ENCODE measurements at places on chromosomes 3 and 15.

DNA sequence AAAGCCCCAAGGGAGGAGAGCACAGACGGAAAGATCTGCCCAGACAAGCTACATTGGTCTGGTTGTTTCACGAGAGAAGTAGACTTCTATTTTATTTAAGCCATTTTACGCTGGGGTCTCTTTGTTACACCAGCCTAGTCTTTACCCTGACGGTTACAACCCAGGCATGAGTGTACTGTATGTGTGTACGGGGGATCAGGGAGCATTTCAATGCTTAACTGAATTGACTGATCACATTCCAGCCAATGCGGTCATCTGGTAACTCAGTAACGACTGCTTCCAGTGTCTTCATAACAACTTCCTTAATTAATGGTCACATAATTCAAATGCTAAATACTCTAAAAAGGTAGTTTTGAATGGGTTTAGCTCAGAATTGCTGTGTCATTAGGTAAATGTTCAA, 288.6 kb downstream of the FOXP1 start:
- no peak for DNase-seq

DNA sequence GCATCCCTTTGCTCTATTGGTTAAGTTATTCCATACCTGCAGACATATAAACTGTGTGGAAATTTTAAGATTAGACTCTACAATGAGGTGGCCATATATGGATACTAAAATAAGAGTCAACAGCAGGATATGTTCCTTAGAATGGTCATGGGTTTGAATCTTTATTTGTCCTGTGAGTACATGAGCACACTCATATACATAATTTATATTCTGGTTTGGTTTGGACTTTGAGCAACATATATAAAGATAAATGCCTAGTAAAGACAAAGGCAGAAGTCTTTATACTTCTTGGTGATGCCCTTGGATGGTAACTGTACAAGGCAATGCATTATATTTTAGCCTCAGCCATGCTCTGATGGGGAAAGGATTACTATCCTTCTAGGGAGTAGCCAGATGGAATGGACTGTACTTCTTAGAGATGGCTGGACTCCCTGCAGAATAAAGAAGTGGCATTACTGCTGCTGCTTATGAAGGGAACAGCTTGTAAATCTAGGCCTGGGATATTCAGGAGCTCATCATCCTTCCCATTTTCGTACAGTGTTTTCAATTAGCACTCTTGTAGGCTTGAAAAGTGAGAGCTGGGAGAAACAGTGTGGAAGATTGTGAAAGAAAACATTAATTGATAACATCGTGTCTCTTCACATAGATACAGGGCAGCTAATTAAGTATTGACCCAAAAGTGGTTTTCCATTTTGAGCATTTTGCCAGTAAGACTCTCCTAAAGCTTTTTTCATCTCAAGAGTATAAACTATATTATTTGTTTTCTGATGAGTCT, 60.4 kb downstream of the HMG20A start:
- no peak for DNase-seq

DNA sequence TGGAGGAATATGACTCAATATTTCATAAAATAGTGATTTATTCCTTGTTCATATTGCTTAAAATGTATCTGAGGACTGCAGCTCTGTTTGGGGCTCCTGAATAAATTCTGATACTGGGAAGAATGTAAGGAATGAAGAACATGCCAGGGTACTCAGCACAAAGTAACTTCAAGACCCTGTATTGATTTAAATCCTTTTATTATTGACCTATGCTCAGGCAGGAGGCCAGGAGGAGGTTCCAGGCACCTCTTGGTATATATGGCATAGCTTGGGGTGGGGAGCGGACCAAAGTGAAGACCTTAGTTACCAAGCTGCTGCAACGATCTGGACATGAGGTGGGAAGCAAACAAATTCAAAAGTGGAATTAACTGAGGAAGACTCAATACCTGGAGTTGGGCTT, 142.8 kb upstream of the PEX5L start:
- no peak for DNase-seq

GRCh38 chr15:99556578-99556977, 9.2 kb upstream of the MEF2A start:
- no peak for DNase-seq

- DNase-seq = no peak
Measured at GRCh38 chr15:88018869-88019641, 237.5 kb downstream of the NTRK3 start.

GRCh38 chr3:20516311-20516710, 330.3 kb upstream of the SGO1 start:
- no peak for DNase-seq

- DNase-seq = no peak
Measured at GRCh38 chr3:56835650-56836227, 34.0 kb upstream of the ARHGEF3 start.

GRCh38 chr3:159635047-159635641, 353.5 kb upstream of the IL12A start:
- DNase-seq = no peak

DNA sequence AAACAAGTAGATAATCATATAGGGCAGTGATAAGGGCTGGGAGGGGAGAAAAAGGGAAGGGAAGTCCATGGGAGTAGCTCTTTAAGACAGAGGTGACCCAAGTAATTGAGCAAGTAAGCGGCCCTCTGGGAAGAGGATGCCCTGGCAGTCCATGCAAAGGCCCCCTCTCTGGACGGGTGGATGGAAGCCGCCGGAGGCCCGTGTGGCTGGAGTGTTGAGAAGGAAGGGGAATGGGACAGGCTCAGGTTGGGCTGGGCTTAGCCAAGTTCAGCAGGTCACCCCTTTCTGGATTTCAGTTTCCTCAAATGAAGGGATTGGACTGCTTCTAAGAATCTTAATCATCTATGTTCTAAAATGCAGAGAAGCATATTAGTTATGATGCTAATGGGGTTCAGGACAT, 32.4 kb upstream of the TRPM1 start:
- no peak for DNase-seq

DNA sequence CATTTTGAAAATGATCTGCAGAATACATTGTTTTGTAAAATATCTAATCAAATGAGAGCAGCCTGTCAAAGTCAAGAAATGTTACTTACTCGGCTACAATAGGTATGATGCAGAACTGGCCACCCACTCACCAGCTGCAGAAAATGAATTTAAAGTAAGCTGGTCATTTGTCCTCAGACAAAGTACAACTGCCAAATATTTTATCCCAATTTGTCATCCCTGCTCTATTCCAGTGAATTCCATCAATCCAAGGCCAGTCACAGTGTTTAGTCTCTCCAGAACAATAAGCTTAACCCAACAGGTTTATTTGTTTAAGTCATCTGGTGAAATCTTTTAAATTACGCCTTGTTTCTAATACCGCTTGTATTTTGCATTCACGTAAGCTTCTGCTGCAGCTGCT, 46.6 kb upstream of the TCF12 start:
- DNase-seq = no peak

DNA sequence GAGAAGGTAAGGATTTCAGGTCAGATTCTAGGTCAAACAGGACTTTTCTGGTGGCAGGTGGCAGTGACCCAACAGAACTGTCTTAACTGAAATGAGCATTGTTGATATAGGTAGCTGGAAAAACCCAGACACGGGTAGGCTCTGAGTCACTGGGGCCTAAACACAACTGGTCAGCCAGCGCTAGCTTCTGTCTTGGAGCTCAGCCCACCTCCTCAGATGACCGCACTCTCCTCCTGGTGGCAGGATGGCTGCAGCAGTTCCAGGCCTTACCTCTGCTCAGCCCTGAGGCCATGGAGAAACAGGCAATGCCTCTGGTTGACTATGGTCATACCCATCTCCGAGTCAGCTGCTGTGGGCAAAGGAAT, 61.1 kb upstream of the GATA2 start:
- no peak for DNase-seq

- DNase-seq = no peak
Measured at GRCh38 chr3:182886497-182886896, 93.2 kb downstream of the ATP11B start.

DNA sequence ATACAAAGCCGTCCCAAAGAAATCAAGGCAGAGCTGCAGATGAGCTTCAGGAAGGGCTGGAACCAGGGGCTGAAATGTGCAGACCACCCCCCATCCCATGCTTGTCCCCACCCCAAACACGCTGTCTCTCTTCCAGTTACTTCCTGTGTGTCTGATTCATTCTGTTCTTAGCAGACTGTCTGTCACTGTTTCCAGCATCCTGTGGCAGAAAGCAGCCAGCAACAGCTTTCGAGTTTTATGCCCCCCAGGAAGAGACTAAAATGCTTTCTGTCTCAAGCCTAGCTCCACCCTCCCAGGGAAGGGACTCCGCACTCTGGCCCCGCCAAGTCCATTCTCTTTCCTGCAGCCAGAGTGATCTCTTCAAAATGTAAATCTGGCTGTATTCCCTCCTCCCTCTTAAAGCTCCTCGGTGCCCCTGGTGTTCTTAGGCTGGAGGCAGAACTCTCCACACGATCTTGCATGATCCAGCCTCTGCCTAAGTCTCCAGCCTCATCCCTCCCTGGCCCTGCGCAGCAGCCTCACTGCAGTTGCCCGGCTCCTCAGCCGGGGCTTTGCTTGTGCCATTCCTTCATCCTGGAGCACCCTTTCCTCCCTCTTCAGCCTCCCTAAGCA, 41.5 kb downstream of the HRH1 start:
- no peak for DNase-seq

DNA sequence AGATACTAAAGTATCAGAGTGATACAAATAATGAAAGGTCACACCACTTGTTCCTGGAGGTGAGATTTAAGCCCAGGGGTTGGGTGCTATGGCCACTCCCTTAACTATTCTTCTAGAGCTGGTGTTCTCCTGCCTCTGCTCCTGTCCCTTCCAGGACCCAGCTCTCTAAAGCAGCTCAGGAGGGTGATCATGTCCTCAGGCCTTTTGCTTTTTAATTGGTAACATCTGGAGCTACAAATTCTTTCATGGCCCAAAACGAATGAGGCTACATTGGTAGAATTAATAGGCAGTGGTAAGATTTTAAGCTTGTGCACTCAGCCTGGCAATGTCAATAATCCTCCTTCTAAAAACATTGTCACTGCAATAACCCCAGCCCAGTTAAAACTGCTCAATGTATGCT, 38.2 kb upstream of the CNOT10 start:
- no peak for DNase-seq

DNA sequence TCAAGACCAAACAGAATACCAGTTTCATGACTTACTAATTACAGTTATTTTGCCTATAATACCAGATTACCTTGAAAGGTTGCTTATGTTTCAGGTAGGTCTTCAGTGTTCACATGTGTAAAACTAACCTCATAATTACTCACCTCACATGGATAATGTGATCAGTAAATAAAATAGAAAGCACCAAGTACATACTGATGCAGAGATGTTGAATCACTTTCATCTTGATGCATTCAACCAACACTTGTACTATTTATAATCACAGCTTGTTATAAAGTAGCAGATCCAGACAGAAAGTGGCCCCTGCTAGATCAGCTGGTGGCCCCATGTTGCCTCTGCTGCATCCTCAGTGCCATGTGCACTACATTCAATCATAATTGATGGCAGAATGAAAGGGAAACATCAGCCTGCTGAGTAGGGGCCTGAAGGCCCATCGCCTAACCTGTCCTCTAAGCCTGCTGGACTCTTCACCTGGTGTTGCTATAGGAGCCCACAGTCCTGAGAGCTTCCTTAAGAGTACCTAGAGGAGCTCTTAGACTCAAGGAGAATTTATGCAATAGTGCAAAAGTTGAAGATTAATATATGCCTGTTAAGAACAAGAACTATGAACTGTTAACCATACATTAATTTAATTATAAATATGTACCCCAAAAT, 154.3 kb downstream of the PLCL2 start:
- no peak for DNase-seq

DNA sequence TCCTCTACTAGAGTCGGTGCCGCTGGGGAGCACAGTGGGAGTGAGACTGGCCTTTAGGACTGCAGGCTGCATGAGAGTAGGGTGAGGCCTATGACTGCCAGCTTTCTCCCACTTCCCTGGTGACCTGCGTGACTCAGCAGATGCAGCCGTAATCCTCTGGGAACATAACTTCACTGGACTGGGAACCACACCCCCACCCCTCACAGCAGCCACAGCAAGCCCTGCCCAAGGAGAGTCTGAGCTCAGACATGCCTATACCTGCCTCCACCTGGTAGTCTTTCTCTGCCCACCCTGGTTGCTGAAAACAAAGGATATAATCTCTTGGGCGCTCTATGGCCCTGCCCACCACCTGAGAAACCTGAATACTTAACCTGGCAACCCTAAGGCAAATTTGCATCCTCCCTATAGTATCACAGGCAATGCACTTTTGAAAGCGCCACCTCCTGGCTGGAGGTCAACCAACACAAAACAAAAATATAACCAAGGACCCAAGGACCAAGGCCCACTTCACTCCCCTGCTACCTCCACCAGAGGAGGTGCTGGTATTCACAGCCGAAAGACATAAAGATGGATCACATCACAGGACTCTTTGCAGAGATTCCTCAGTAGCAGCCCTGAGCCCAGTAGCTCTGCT, 308.9 kb downstream of the CTNNB1 start:
- DNase-seq = no peak

DNA sequence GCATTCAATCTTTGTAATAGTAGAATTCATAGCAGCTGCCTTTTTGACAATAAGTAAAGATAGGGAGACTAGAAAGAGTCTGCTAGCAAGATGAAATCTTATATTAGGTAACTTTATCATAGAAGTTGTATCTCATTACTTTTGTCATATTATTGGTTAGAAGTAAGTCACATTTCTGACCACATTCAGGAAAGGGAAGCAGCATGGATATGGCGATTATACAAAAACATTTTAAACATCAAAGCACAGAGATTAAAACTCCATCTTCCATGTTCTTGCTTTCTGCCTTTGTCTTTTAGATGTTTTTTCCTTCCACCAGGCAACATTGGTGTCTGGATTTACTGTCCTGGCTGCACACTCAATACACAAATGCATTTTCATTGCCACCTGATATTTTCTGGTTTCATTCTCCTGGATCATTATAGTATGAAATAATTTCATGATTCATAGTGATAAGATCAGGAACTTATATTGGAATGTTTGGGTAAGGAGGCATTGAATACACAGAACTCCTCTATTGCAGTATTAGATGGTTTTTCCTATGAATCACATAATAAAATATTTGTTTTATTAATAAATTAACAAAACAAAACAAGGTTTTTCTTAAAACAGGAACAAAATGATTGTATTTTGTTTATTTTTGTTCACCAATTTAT, 1460.3 kb upstream of the CADM2 start:
- no peak for DNase-seq

DNA sequence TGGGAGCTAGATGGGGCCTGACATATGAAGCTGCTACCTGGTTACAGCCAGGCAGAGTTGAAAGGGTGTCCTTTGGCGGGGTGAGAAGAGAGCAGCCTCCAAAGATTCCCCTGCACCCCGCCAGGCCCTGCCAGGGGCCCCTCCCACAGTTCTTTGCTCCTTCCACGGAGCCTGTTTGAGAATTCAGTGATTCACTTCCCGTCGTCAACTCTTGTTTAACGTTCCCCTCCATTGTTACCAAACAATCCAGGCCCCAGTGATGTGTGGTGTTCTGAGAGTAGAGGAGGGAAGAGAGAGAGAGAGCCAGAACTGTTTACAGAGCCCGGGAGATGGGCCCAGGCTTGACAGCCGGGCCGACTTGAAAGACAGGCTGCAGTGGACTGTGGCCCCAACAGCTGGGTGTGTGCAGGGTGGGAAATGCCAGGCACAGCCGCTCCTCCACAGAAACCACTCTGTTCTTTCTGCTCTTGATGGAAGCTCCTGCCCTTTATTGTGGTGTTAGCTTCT, 81.5 kb downstream of the SMAD3 start:
- no peak for DNase-seq

All from vagina (tissue), 2 donors.